Regular cardiac myocyte (primary cell): ENCODE measurements at places on chromosomes 7 and 10. TPM values are rescaled to one million over a fixed set of nuclear protein-coding genes. Genes with fewer than 3 reads are reported as not detected.

The HOXA4 gene
- total RNA-seq: not detected in 2 replicates

The SPAM1 gene
- not detected in 2 replicates for total RNA-seq

The ZFAND2A gene
- 16.7 and 18.6 TPM in 2 replicates for total RNA-seq

The ODAD2 gene
- not detected in 2 replicates for total RNA-seq

The C10orf105 gene
- total RNA-seq: under 0.01 TPM in 1 of 2 replicates, not detected in the other

The DGKB gene
- total RNA-seq: 0.56 and 0.58 TPM in 2 replicates

The BPGM gene
- total RNA-seq: 36.6 and 45.8 TPM in 2 replicates

The SYT15B gene
- under 0.01 and 0.28 TPM in 2 replicates for total RNA-seq

The COL13A1 gene
- total RNA-seq: 27.6 and 44.3 TPM in 2 replicates

The AKR1B15 gene
- total RNA-seq: not detected in 2 replicates

The SEC61A2 gene
- 10.2 and 10.4 TPM in 2 replicates for total RNA-seq

The MMD2 gene
- total RNA-seq: not detected in 2 replicates

The LRRD1 gene
- total RNA-seq: under 0.01 TPM in 2 replicates

The CLRN3 gene
- total RNA-seq: not detected in 2 replicates

The VWDE gene
- total RNA-seq: 0.19 TPM in 1 of 2 replicates, not detected in the other

The TAS2R41 gene
- not detected in 2 replicates for total RNA-seq

The IGFBP1 gene
- total RNA-seq: 1.2 and 1.7 TPM in 2 replicates

The LRRC61 gene
- 0.85 and 0.96 TPM in 2 replicates for total RNA-seq

The MRM2 gene
- 16.1 and 31.8 TPM in 2 replicates for total RNA-seq

The RBM28 gene
- 14.1 and 24.5 TPM in 2 replicates for total RNA-seq
